H54 (cell line): ENCODE measurements at places on chromosomes 5 and 9.

GRCh38 chr5:80234116-80234948 is 21.5 kb downstream of the SERINC5 start:
- no peak for DNase-seq

GRCh38 chr9:69143291-69143690 is 30.8 kb upstream of the TJP2 start:
- DNase-seq = no peak

GRCh38 chr5:2840372-2840915 is 89.0 kb upstream of the IRX2 start:
- no peak for DNase-seq

GRCh38 chr5:28958581-28958980 is 1920.2 kb upstream of the CDH9 start:
- no peak for DNase-seq

GRCh38 chr9:94721754-94722153 is 4.7 kb upstream of the AOPEP start:
- DNase-seq = no peak

DNA sequence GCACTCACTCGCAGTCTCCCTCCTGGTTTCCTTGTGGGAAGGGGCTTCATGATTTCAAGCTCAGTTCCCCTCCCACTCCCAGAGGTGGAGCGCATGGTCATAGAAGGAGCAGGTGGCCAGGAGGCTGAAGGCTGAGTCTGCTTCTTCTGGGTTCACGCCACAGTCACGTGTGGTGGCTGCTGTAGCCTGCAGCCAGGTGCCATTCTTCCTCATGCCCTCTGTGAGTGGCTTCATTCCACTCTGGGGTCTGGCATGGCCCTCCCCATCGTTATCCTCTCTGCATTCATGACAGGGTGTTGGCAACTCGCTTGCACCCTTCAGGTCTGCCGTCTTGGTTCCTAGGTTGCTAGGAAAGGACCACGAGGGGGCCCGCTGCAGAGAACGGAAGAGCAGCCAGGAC is 3.5 kb downstream of the MRPL41 start:
- DNase-seq = no peak

- DNase-seq = no peak
Measured at GRCh38 chr5:93336330-93337110, 244.5 kb downstream of the NR2F1-AS1 start.

- DNase-seq = no peak
Measured at GRCh38 chr5:14729448-14730385, 65.2 kb downstream of the OTULIN start.

GRCh38 chr5:150114102-150114641 is 27.8 kb upstream of the CSF1R start:
- DNase-seq = no peak

- DNase-seq = no peak
Measured at GRCh38 chr5:45779874-45780671, 83.9 kb upstream of the HCN1 start.

GRCh38 chr9:124297551-124297901 is 39.8 kb downstream of the NEK6 start:
- DNase-seq = peak; percentile 98

- DNase-seq = no peak
Measured at GRCh38 chr5:141560151-141560550, 58.6 kb downstream of the DIAPH1 start.

GRCh38 chr5:75338408-75338807 is 1.4 kb downstream of the HMGCR start:
- no peak for DNase-seq

DNA sequence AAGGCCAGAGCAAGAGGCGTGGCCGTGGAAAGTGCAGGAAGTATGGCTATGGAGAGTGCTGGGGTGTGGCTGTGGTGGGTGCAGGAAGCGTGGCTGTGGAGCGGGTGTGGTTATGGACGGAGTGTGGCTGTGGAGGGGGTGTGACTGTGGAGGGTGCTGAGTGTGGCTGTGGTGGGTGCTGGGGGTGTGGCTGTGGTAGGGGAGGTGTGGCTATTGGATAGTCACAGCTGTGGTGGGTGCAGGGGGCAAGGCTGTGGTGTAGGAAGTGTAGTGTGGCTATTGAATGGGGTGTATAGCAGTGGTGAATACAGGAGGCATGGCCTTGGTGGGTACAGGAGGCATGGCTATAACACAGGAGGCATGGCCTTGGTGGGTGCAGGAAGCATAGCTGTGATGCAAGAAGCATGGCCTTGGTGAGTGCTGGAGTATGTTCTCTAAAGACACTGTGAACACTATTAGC is 40.8 kb upstream of the SPATA31C2 start:
- no peak for DNase-seq

GRCh38 chr5:154653764-154654485 is 101.3 kb upstream of the LARP1 start:
- DNase-seq = no peak

DNA sequence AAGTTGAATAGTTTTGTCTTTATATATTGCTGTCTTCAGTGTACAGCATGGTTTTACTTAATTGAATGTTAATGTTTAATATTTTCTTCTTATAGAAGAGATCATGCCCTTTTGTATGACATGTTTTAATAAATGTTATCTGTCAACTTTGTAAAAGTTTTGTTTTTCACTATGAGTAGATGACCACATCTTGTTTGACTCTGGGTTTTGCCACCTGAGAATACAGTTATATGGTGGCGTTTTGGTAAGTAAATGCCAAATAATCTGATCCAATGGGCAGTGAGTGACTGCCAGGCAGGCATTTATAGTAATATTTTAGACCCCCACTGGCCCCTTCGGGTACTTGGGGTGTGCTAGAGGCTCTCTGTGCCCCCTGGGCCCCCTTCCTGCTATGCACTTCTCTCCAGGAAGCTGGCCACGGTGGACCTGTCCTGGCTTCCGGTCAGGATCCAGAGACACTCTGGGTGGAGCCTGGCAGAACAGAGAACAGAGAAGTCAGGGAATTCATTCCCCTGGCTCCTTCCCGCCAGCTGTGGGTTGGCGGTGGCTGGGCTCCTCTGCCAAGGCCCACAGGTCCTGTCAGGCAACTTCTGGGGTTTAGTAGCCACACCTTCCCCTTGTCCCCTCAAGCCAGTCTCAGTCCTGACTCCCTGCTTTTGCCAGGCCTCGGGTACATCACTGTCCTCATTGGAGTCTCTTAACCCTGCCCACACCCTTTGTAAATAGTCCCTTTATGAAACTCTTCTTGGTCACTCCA is 22.2 kb upstream of the ZBTB34 start:
- no peak for DNase-seq

DNA sequence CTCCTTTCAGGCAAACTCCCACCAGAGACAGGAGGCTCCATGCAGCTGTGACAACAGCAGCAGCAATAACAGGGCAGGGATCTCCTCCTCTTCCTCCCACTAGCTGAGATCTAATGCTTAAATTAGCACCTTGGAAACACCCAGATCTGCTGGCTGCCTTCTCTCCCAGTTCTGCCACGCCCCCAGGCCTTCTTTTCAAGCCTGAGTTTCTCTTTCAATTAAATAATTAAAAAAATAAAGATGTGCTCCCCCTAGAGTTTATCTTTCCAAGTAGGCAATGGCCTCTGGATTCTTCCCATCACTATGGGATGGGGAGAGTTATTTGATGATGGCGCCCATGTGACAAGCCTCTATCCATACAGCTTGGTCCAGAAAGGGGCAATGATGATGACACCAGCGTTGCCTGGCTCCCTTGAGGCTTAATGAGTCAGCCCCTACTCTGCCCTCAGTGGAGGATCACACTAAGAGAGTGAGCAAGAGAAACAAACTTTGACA is 3.8 kb downstream of the FAM219A start:
- DNase-seq = peak; percentile 33

DNA sequence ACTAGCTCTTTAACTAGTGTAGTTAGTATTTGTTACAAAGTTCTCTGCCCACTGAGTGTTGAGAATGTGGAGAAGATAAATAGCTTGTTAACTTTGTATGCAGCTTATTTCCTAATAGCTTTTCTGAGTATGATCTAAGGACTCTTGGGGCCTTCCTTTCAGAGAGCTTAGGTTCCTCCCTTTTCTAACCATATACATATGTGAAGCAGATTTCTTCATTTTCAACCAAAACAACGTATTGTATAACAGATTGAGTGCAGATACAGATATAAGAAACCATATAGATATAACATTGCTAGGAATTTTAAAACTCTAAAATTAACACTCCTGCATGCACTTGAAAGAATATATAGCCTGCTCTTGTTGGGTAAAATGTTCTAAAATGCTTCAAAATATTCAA is 70.4 kb downstream of the SCAMP1 start:
- no peak for DNase-seq

GRCh38 chr9:91246846-91247245 is 114.9 kb downstream of the AUH start:
- no peak for DNase-seq

- no peak for DNase-seq
Measured at GRCh38 chr9:11323457-11323856, 710.7 kb upstream of the PTPRD start.

GRCh38 chr5:74576941-74577456 is 63.5 kb downstream of the ENC1 start:
- DNase-seq = no peak

- no peak for DNase-seq
Measured at GRCh38 chr9:37583522-37584121, 7.4 kb upstream of the FBXO10 start.

DNA sequence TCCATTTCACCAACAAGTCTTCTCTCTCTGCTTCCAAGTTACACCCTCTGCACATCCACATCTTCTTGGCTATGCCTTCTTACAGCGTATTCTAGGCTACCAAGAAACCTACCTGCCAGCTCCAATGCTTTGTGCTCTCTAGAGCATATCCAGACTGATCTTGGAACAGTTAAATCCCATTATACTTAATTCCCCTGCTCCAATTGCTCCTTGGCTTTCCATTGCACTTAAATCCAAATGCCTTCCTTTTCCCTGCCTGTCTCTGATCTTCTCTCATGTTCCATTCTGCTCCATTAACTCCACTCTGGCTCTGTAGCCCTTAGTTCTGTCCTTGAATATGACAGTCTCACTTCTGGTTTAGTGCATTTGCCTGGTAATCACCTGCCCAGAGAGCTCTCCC is 322.4 kb downstream of the LRRC70 start:
- no peak for DNase-seq

GRCh38 chr9:22158927-22159346 is 149.8 kb upstream of the CDKN2B start:
- DNase-seq = no peak

- no peak for DNase-seq
Measured at GRCh38 chr9:28887188-28887884, 1314.1 kb upstream of the C9orf72 start.

GRCh38 chr5:65394087-65394486 is 87.6 kb downstream of the ADAMTS6 start:
- no peak for DNase-seq

DNA sequence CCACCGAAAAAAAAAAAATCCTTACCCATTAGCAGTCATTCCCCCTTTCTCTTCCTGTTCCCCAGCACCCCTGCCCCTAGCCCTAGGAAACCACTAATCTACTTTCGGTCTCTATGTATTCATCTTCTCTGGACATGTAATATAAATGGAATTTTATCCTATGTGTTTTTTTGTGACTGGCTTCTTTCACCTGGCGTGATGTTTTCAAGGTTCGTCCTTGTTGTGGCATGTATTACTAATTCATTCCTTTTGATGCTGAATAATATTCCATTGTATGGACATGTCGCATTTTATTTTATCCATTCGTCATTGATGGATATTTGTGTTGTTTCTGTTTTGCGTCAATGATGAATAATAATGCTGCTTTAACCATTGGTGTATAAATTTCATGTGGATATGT is 42.8 kb upstream of the SH3GL2 start:
- no peak for DNase-seq

- no peak for DNase-seq
Measured at GRCh38 chr5:136201870-136202269, 8.9 kb upstream of the SMIM32 start.

GRCh38 chr5:80399526-80400239 is 8.2 kb upstream of the ZFYVE16 start:
- DNase-seq = no peak
